Myometrial cell (primary cell): ENCODE measurements at places on chromosomes 16 and 17. TPM values are rescaled to one million over a fixed set of nuclear protein-coding genes. Genes with fewer than 3 reads are reported as not detected.

HNF1B gene
- total RNA-seq, result not detected in 2 replicates

OR4D1 gene
- not detected in 2 replicates for total RNA-seq

TNFSF13 gene
- total RNA-seq, result 0.53 and 6.1 TPM in 2 replicates

ALOX12 gene
- total RNA-seq, result 0.18 TPM in 1 of 2 replicates, not detected in the other

HEXD gene
- 3.0 and 11.5 TPM in 2 replicates for total RNA-seq

ARL17B gene
- 6.6 and 30.7 TPM in 2 replicates for total RNA-seq

TBL3 gene
- total RNA-seq, result 59.4 and 66.3 TPM in 2 replicates

TCAP gene
- total RNA-seq, result under 0.01 and 0.35 TPM in 2 replicates

SLFN14 gene
- not detected in 2 replicates for total RNA-seq

HAS3 gene
- total RNA-seq, result under 0.01 TPM in 1 of 2 replicates, not detected in the other

STAC2 gene
- total RNA-seq, result not detected in 2 replicates

NPIPB12 gene
- total RNA-seq, result 5.5 and 7.2 TPM in 2 replicates

VMO1 gene
- total RNA-seq, result not detected in 2 replicates

OSGIN1 gene
- total RNA-seq, result 2.3 and 3.5 TPM in 2 replicates

KLHL10 gene
- total RNA-seq, result under 0.01 TPM in 1 of 2 replicates, not detected in the other

MEAK7 gene
- total RNA-seq, result 36.0 and 41.1 TPM in 2 replicates

RAB26 gene
- 1.4 and 2.3 TPM in 2 replicates for total RNA-seq

SSTR5 gene
- not detected in 2 replicates for total RNA-seq

CETP gene
- not detected in 2 replicates for total RNA-seq

ABCC3 gene
- 1.7 and 4.1 TPM in 2 replicates for total RNA-seq

PRKCB gene
- not detected in 2 replicates for total RNA-seq

STH gene
- total RNA-seq, result not detected in 2 replicates

NKD1 gene
- total RNA-seq, result not detected in 2 replicates

TBC1D3E gene
- total RNA-seq, result not detected in 2 replicates

RSAD1 gene
- total RNA-seq, result 12.9 and 19.3 TPM in 2 replicates
